ENCODE measurements at places on chromosomes 13 and 19. TPM values are rescaled to one million over a fixed set of nuclear protein-coding genes. Genes with fewer than 3 reads are reported as not detected.

NXNL1 gene
- not detected for total RNA-seq

PSG2 gene
- total RNA-seq = 0.29 TPM

GDF15 gene
- total RNA-seq = 92.8 TPM

CLC gene
- not detected for total RNA-seq

FUT1 gene
- total RNA-seq = under 0.01 TPM

F7 gene
- not detected for total RNA-seq
